ENCODE measurements at places on chromosomes 3 and 15. TPM values are rescaled to one million over a fixed set of nuclear protein-coding genes. Genes with fewer than 3 reads are reported as not detected.

DNA sequence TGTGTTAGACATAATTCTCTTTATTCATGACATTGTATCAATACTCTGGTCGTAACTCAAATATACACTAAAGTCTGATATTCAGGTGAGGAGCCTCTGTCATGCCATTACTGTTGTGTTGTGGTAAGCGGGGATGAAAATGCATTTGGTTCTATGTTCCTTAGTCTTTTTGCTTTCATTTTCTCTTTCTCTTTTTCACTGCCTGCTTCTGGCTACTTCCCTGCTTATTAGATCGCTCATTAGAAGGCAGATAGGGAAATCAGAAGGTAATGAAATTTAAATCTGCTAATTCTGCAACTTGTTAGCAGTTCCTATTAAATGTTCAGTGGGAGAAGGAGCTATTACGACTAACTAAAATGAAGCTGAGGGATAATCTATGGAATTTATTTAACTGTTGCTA, 345.0 kb downstream of the GRM7 start:
- DNase-seq: no peak

The LRRIQ4 gene
- total RNA-seq: not detected

DNA sequence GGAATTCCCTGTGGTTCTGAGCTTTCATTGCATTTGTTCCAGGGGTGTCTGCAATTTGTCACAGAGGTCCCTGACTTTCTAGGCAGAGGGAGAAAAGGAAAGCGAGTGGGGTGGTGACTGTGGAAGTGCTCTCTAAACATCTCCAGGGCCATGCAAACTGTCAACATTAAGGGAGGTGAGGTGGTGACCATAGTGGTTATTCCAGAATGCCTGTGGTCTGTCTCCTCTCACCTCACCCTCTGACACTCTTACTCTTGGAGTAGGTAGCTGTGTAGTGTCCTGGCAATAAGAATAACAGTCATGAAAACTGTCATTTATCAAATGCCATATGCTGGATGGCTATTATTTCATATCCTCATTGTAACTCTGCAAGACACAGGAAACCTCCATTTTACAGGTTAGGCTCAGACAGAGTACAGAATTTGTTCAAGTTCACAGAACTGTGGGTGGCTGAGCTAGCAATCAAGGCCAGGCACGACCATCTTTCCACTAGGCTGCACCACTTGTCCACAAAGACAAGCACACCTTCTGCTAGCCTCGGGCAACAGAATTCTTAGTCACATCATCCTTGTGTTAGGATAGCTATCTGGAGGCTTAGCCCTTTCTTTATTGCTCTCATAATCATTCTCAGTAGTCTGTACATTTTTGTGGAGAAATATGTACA, 179.4 kb downstream of the CD47 start:
- no peak for DNase-seq

DNA sequence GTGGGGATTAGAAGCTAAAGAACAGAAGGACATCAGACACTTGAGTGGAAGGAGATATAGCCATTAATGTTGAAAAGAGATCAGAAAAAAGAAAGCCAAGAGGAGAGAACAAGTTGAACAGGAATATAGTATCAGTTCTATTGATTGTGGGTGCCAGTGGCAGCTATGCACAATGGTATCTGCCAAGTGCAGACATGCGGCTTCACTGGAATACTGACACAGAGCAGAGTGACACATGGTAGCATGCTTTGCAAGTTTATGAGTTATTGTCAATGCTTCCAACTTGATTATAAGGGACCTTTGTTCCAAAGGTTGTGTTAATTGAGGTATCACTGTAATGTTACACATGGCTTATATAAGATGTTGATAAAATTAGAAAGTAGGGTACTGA, 42.0 kb upstream of the TP63 start:
- DNase-seq: peak; percentile 11

The KIF15 gene
- total RNA-seq: 18.1 TPM

DNA sequence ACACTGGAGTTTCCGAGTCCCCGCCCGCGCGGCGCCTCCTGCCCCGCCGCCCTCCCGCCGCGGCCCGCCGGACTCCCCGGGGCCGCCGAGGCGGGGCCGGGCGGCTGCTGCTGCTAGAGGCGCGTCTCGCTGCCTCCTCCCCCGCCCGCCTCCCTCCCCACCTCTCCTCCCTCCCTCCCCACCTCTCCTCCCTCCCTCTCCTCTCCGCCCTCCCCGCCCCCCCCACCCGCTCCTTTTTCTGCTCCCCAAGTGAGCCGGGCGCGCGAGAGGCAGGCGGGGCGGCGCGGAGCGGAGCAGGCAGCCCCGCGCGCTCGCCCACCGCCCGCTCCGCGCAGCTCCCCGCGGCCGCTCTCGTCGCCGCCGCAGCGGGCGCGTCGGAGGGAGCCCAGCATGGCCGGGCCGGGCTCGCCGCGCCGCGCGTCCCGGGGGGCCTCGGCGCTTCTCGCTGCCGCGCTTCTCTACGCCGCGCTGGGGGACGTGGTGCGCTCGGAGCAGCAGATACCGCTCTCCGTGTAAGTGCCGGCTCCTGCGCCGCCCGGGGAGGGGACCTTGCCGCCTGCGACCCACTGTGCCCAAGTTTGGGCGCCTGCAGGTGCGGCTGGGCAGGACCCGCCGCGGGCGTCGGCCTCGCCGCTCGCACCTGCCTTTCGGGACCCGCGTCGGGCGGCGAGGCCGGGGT, at the start of gene CACNA2D3:
TSS of gene CACNA2D3 (plus strand) at position 229 of the 679 bp plus-strand sequence.
- no peak for DNase-seq

GRCh38 chr3:186226482-186226881, 117.6 kb upstream of the ETV5 start:
- no peak for DNase-seq

DNA sequence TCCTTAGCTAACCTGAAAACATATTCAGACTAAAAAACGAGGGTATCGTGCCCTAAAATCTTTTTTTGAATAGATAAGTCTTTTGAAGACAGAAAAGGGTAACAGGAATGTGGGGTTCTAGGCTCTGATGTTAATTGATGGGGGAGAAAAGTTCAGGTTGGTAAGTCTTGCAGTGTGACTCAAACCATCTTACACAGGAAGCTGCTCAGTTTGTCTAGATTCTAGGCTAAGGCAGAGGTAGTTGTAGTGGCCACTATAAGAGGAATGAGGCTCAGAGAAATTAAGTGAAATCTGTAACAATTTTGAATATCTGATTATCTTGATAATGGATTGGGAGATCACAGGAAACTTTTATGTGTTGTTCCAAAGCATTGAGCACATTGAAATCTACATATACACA, 267.9 kb downstream of the PDCD6IP start:
- DNase-seq: no peak

The MEIS2 gene
- 3.1 TPM for total RNA-seq

DNA sequence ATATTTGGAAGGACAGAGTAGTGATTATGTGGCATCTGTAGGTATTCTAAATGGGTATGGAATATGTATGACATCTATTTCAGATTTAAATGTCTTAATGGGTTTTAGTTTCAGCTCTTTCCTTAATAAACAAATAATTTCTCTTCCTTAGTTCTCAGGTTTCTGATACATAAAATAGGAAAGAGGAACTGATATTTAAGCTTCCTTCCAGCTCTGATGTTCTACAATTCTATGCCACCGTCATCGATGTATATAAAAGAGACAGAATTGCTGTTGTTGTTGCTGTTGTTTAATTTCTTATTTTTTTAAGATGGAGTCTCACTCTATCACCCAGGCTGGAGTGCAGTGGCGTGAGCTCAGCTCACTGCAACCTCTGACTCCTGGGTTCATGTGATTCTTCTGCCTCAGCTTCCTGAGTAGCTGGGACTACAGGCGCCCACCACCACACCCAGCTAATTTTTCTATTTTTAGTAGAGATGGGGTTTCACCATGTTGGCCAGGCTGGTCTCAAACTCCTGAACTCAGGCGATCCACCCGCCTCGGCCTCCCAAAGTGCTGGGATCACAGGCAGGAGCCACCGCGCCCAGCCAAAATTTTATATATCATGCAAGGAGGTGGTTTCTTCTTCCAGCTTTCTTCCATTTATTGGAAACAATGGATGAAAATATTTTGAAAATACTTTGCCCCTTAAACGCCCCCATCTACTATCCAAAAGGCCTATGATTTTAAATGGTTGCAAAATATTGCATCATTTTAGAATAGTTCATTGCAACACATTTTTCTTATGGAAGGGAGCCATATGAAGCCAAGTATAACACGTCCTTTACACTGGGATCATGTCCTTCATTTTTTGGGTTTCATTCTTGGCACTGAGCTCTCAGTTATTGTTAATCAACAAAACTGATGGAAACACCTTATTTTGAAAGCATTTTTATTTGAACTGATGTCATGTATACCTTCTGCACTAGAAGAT, 13.9 kb upstream of the C15orf61 start:
- no peak for DNase-seq

GRCh38 chr3:130895690-130896488, 2.0 kb downstream of the ATP2C1 start:
- no peak for DNase-seq

The SLC22A13 gene
- not detected for total RNA-seq

The GOLGA8H gene
- 0.13 TPM for total RNA-seq

DNA sequence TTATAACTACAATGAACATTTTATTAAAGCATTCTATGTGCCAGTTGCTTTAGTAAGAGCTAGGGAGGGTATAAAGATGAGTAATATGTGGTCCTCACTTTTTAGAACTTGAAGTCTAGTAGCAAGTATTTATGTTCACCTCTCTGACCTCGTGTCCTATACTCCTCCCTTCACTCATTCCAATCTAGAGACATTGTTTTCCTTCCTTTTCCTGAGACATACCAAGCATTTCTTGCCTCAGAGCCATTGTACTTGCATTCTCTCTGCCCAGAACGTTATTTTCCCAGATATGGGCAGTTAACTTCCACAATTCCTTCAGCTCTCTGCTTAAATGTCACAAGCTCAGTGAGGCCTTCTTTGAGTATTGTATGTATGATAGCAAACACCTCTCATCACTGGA, 408.6 kb downstream of the PDCD6IP start:
- DNase-seq: no peak

DNA sequence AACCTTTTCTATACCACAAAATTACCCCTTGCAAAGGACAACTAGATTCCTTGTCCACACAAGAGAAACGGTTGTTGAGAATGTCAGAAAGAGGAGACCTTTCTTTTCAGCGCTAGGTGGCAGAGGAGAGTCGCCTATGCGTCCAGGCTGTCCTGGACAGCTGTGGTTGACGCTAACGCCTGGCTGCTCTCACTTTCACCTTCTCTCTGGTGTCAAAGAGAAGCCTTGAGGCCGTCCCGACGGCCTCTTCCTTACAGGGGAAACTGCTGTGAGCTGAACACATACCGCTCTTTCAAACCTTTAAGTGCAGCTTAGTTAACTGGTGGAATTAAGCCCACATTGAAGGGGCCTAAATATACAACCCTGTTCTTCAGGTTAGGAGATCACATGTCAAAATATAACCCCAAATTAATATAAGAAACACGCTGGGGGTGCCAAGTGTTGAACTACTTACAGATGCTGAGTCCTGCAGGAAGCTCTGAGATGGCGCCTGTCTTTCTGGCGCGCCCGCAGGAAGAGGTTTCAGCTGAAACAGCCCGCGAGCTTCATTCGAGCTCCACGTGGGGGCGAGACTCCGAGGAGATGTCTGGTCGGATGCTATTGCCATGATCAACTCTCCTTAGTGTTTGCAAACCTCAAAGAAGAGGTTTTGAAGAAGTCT, 26.1 kb upstream of the KBTBD8 start:
- peak; percentile 53 for DNase-seq

DNA sequence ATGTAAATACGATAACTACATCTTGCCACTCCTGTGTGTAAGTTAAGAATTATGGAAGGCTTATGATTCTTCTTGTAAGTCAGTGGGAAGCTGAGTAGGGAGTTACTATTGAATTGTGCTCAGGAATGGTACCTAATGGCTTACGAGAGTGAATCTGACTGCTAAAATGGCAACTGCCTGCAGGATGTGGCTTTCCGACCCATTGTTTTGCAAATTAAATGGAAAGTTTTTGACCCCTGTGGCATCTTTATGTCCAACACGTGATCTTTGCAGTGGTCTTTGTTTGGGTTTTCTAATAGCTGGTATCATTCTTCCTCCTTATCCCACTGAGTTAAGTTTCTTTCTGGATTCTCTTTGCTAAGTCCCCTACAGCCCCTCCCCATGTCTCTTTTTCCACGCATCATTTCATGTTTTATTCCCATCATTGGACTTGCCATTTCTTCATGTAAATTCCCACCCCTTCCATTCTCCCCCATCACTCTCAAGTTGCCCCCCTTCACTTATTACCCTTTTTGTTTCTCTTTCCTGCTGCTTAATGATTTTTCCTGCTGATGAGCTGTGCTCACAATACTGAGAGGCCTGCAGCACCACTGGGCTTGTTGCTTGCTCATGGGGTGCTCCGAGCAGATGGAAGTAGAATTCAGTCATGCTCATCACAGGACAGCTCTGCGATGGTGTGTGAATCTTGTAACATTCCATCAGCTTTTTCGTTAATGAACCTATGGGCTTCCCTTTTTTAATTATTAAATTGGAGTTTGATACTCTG, 428.2 kb upstream of the IL12A start:
- DNase-seq: no peak

DNA sequence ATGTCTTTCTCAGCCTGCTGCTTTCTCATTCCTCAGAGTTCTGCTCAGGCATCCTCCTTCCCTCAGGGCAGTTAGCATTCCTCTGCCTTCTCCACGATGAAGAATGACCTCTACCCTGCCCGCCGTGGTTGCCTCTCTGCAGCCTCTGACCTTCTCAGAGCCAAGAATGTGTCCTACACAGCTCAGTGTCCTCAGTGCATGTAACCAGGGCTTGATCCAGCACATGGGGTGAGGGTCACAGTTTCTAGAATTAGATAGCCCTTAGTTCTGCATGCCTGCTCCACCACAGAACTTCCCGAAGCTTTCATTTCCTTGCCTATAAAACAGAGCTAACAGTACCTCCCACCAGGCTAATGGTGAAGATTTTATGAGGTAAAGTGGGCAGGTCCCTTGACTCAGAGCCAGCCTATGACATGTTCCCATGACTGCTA, 182.1 kb downstream of the CLSTN2 start:
- DNase-seq: no peak

DNA sequence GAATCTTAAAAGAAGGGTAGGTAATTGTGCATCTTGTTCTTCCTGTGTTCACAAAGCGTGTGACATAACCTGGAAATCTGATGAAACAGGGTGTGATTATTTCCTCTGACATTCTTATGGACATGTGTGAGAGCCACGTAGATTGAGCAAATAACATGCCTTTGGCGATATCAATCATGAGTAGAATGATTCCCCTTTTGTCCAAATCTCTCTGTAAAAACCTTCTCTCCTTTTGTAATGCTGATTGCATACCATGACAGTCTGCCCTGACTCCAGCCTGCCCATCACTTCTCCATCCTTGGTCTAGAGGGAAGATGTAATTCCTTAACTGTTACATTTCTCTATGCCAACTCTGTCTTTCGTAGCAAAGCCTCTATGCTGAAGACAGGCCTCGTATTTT, 115.0 kb downstream of the IL5RA start:
- DNase-seq: no peak
